AML-193 (cell line): ENCODE measurements at places on chromosomes 16 and 17.
A peak's percentile ranks its signal among the peaks of the same experiment; 100 is the strongest.

DNA sequence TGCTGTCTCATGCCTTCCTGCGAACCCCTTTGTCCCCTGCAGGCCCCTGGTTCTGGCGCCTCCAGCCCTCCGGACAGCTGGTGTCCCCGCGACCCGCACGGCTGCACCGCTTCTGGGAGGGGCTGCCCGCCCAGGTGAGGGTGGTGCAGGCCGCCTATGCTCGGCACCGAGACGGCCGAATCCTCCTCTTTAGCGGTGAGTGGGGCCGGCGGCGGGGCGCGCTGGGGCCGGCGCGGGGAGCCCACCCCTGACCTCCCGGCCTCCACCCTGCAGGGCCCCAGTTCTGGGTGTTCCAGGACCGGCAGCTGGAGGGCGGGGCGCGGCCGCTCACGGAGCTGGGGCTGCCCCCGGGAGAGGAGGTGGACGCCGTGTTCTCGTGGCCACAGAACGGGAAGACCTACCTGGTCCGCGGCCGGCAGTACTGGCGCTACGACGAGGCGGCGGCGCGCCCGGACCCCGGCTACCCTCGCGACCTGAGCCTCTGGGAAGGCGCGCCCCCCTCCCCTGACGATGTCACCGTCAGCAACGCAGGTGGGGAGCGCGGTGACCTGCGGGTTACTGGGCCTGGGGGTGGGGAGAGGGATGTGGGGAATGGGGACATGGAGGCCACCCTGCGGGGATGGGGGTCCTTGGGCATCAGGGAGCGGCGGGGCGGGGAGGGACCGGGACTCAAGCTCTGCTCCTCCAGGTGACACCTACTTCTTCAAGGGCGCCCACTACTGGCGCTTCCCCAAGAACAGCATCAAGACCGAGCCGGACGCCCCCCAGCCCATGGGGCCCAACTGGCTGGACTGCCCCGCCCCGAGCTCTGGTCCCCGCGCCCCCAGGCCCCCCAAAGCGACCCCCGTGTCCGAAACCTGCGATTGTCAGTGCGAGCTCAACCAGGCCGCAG lies 7.1 kb upstream of the IL32 start:
- DNase-seq: peak; percentile 16

- no peak for DNase-seq
These were observed 22.4 kb downstream of the LITAF start for GRCh38 chr16:11564046-11564926.

GRCh38 chr17:39794249-39794970 lies 56.7 kb downstream of the GRB7 start:
- DNase-seq: no peak

DNA sequence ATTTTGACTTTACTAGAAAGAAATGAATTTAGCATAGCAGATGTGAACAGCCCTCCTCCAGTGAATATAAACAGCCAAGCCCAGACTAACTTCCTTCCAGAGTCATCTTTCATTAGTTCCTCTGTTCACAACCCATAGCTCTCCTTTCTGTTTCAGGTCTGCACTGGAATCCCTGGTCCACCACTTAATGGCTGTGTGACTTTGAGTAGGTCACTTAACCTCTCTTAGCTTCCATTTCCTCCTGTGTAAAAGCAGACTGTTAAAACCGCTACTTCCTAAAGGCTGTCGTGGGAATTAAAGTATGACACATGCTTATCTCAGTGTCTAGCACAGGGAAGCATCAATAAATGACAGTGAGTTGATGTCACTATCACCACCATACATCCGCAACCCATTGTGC lies 7.5 kb downstream of the SLC6A4 start:
- DNase-seq: no peak
